ENCODE measurements at places on chromosomes 1 and 21. TPM values are rescaled to one million over a fixed set of nuclear protein-coding genes. Genes with fewer than 3 reads are reported as not detected.

The AMY1B gene
- total RNA-seq: not detected

- no peak for DNase-seq
These were observed 38.5 kb downstream of the PTPRF start for GRCh38 chr1:43569175-43569574.

The PCP4 gene
- total RNA-seq: 1.2 TPM

The KCNN3 gene
- total RNA-seq: 0.34 TPM
